Neural progenitor cell (in vitro differentiated cells): ENCODE measurements at places on chromosomes 12 and 14. TPM values are rescaled to one million over a fixed set of nuclear protein-coding genes. Genes with fewer than 3 reads are reported as not detected.

GRCh38 chr12:128798571-128799341, 25.0 kb downstream of the SLC15A4 start:
- peaks cover 17% of the 10 kb centered on the region for H3K4me1 ChIP-seq
- no peak overlapping the region for H3K4me3 ChIP-seq
- no peak for DNase-seq
- no peak overlapping the region for H3K27ac ChIP-seq

GRCh38 chr14:57378661-57379060, 11.7 kb upstream of the NAA30 start:
- no peak overlapping the region for H3K27ac ChIP-seq
- no peaks in the 10 kb centered on the region for H3K36me3 ChIP-seq
- no peaks in the 10 kb centered on the region for H3K27me3 ChIP-seq
- no peak for DNase-seq

P2RX2 gene
- 0.15 TPM in 1 of 2 replicates, not detected in the other for total RNA-seq

TAC3 gene
- 6.0 and 13.8 TPM in 2 replicates for total RNA-seq

- no peaks in the 10 kb centered on the region for H3K27me3 ChIP-seq
- DNase-seq, result no peak
- H3K4me1 ChIP-seq, result peaks cover 25% of the 10 kb centered on the region
- H3K4me3 ChIP-seq, result no peak overlapping the region
These were observed 147.9 kb downstream of the ETV6 start for GRCh38 chr12:11797317-11797913.

DNA sequence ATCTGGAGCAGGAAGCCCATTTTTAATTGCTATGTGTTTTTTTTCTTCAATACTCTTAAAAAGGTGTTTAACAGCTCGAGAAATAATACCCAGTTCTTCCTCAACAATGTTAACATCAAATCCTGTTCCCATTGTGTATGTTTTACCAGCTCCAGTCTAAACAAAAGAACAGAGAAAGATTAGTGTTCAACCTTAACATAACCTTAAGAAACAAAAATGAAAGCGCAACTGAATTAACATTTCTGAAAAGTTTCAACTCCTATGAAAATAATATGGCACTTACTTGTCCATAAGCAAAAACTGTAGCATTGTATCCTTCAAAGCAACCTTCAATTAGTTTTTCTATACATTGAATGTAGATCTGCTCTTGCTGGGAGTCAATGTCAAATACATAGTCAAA, 73.2 kb downstream of the KIF21A start:
- H3K4me1 ChIP-seq, result no peaks in the 10 kb centered on the region
- no peaks in the 10 kb centered on the region for H3K36me3 ChIP-seq
- H3K27me3 ChIP-seq, result no peaks in the 10 kb centered on the region
- H3K4me3 ChIP-seq, result no peak overlapping the region

THAP2 gene
- 15.9 and 37.3 TPM in 2 replicates for total RNA-seq

DNA sequence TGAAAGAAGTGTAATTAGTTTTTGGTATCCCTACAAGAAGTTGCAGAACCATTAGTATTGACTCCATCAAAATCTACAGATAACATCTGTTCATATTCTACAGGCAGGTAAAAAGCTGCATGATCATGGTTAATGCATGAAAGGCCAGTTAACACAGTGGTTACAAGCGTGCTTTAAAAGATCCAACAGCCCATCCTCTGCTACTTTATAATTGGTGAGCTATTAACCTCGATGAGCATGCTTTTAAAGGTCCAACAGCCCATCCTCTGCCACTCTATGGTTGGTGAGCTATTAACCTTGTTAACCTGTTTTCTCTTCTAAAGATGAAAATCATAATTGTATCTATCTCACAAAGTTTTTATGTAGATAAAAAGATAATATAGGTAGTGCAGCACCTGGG, 289.3 kb downstream of the DUSP6 start:
- H3K36me3 ChIP-seq, result no peaks in the 10 kb centered on the region
- H3K4me3 ChIP-seq, result no peak overlapping the region
- H3K27me3 ChIP-seq, result no peaks in the 10 kb centered on the region
- no peak for DNase-seq
- H3K27ac ChIP-seq, result no peak overlapping the region

PLEKHG7 gene
- total RNA-seq, result not detected in 2 replicates

DNA sequence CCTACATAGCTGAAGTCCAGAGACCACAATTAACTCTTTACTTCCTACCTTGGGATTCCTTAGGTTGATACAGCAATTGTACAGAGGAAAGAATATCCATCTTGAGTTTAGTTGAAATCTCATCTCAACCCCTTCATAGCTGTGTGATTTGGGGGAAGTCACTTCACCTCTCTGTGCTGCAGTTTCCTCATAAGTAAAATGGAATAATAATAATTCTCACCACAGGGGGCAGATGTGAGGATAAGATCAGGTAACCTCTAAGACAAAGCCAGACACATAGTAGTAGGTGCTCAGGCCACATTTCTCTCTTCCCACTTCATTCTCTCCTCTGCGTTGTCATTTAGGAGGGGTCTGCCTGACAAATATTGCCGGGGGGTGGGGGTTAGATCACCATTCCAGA, 6.7 kb downstream of the FOXN4 start:
- H3K27ac ChIP-seq, result no peak overlapping the region
- H3K4me1 ChIP-seq, result no peaks in the 10 kb centered on the region
- no peaks in the 10 kb centered on the region for H3K36me3 ChIP-seq
- H3K4me3 ChIP-seq, result no peak overlapping the region

GRCh38 chr14:23430723-23431085, 4.8 kb downstream of the MYH7 start:
- DNase-seq, result peak; percentile 74
- peaks cover 19% of the 10 kb centered on the region for H3K4me1 ChIP-seq
- no peak overlapping the region for H3K27ac ChIP-seq
- H3K36me3 ChIP-seq, result no peaks in the 10 kb centered on the region

DNA sequence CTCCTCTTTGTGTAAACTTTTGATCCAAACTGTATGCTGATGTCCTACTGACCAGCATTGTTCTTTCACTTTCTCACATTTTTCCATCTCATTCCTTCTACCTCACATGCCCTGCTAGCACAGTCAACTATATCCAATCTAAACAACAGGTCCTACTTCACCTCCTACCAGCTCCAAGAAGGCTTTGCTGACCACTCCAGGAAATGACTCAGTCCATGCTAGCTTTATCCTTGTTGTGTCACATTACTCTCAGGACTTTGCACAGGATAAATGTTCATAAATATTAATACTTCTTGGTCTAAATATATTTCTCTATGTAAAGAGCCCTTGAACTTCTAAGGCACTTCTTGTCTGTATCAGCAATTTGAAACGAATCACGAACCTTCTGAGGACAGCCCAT, 64.9 kb upstream of the PCED1B start:
- no peaks in the 10 kb centered on the region for H3K4me1 ChIP-seq
- H3K27ac ChIP-seq, result no peak overlapping the region
- no peaks in the 10 kb centered on the region for H3K36me3 ChIP-seq
- no peaks in the 10 kb centered on the region for H3K27me3 ChIP-seq
- H3K4me3 ChIP-seq, result no peak overlapping the region
- DNase-seq, result no peak

DNA sequence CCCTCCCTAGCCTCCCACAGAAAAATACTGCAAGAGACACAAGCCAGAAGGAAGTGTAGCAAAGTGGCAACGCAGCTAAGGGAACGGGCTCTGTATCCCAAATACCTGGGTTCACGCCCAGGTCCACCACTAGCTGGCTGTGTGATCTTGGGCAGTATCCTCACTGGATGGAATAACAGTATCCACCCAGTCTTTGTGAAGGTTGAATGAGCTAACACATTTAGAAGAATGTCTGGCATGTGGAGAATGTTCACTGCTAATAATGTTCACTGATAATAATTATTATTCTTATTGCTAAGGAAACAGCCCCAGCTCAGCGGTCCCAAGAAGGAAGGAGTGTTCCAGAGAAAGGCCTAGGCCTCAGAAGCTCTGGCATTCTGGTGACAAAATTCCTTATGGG, 70.9 kb downstream of the VWF start:
- peaks cover 4% of the 10 kb centered on the region for H3K27me3 ChIP-seq
- DNase-seq, result no peak
- H3K36me3 ChIP-seq, result no peaks in the 10 kb centered on the region
- no peak overlapping the region for H3K4me3 ChIP-seq
- peaks cover 6% of the 10 kb centered on the region for H3K4me1 ChIP-seq

RNFT2 gene
- total RNA-seq, result 26.9 and 30.8 TPM in 2 replicates

DNA sequence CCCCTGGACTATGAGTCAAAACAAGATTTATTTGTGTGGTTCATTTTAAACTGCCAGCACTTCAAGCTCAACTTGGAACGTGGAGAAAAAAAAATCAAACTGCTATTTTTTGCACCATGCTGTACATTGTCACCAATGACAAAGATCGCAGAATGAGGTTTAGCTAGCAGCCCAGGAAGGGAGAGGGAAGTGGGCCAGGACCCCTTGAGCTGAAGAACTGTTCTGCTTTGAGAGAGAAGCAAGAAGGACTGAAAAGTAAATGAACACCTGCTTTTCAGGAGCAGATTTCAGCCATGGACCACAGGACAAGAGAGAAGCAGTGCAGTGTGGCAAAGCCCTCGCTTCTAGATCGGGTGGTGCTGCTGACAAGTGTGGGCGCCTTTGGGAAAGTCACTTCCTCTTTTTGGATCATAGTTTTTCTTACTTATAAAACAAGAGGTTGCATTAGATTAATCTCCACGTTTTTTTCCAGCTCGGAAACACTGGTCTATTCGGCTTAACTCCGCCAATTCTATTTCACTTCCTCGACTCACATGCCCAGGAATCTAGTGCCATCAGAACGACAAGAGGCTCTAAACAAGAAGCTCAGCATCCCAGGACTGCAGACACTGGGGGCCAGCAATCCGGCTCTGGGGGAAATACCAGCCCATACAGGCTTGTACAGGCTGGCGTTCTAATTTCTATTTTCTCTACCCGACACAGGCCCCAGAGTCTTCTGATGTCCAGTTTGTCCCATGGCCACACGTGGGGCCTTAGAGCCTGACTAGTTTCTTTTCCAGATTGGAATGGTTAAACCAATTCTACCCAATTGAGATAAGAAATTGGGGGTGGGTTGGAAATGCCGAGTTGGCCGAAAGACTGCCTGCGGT, 129.9 kb downstream of the CRACR2A start:
- no peaks in the 10 kb centered on the region for H3K36me3 ChIP-seq
- H3K4me1 ChIP-seq, result no peaks in the 10 kb centered on the region
- no peaks in the 10 kb centered on the region for H3K27me3 ChIP-seq
- H3K4me3 ChIP-seq, result no peak overlapping the region
- no peak for DNase-seq

MIP gene
- total RNA-seq, result 0.03 TPM in 1 of 2 replicates, not detected in the other

DNA sequence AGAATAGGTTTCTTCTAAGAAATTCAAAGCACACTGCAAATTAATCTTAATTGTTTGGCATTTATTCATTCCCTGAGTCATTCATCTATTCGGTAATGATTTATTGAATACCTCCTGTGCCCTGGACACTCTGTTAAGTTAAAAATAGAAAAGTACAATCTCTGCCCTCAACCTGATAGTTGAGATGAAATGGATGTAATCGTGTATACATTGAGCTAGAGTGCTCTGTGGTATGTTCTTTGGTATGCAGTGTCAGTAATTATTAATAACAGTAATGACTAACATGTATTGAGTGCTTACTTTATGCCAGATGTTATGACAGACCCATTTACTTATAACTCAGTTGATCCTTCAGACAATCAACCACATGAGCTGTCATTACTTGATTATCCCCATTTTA, 47.6 kb downstream of the UTP20 start:
- H3K27me3 ChIP-seq, result no peaks in the 10 kb centered on the region
- H3K4me3 ChIP-seq, result no peak overlapping the region
- H3K27ac ChIP-seq, result no peak overlapping the region
- no peak for DNase-seq
- H3K4me1 ChIP-seq, result no peaks in the 10 kb centered on the region
- H3K36me3 ChIP-seq, result peaks cover 15% of the 10 kb centered on the region

DAO gene
- total RNA-seq, result not detected in 2 replicates

DNA sequence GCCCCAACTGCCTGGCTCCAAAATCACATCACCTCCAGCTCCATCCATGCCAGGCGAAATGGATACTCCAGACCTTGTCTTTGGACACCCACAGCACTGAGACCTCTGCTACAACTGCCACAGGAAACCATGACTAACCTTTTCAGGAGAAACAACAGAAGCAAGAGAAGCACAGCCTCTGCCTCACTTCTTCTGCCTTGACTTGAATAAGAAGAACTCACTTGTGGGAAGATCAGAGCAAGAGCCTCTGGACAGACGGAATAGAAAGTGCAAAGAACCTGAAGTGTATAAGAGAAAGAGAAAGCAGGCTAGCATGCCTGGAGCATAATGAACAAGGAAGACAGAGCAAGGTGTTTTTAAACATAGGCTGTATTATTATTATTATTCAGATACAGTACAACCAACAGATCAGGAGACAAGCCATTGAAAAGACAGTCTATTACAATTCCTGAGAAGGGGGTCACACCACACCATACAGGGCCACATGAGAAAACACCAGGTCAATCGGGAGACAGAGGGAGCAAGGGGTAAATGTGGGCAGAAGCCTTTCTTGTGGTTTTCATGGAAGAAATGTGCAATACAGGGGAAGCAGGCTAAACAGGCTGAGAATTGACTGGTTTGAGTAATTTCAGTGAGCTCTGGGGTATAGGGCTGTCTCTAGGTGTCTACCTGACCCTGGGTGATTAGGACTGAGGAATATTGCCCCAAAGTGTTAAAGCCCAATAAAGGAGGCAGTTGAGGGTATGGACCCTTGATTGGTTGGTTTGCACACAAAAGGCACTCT, 7.4 kb upstream of the OR10P1 start:
- no peak for DNase-seq
- H3K36me3 ChIP-seq, result no peaks in the 10 kb centered on the region
- no peaks in the 10 kb centered on the region for H3K4me1 ChIP-seq
- no peaks in the 10 kb centered on the region for H3K27me3 ChIP-seq
- no peak overlapping the region for H3K4me3 ChIP-seq

DNA sequence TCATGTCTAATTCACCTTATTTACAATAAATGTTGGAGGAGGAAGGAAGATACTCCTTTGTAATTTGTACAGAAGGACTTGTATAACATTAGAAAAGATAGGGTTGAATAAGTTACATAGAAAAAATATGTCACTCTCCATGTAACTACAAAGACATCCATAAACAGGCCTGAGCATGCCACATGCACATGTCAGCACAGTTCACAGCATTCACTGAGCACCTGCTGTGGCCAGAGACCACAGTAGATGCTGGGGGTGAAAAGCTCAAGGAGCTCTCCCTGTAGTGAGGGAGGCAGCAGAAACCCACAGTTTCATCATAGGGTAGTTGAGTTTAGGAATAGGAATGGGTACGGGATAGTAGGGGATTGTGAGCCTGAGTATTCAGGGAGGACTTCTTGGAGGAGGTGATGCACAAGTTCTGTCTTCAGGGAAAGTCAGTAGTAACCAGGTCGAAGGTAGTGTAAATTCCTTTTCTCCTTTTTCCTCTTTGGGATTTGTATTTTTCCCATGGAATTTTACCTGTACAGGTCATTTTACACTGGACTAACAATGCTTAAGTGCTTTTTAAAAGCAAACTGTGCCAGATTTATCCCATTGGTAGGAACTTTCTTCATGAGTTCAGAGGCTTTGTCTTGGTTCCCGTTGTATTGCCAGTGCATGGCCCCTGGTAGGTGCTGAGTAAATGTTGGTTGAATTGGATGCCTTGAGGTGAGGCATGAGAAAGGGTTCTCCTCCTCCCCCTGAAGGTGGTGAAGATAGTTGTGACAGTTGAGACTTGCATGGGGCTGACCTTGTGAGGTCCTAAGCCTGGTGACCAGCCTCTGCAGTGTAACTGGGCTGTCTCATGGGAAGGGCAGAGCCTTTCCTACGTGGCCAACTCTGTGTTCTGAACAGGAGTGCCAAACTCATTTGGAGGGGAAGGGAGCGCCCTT, 20.2 kb downstream of the PRKCH start:
- no peak overlapping the region for H3K4me3 ChIP-seq
- H3K27me3 ChIP-seq, result no peaks in the 10 kb centered on the region
- no peaks in the 10 kb centered on the region for H3K36me3 ChIP-seq
- H3K4me1 ChIP-seq, result no peaks in the 10 kb centered on the region
- no peak for DNase-seq

GRCh38 chr12:38159092-38159551, 157.5 kb upstream of the ALG10B start:
- H3K4me1 ChIP-seq, result no peaks in the 10 kb centered on the region
- no peak overlapping the region for H3K4me3 ChIP-seq
- no peak for DNase-seq
